Stimulated activated CD8-positive, alpha-beta memory T cell treated with anti-CD3 and anti-CD28 coated beads, Interleukin-12 subunit alpha, Interleukin-12 subunit beta, amount 100 ng/mL, for 1 hour (primary cell): ENCODE measurements at places on chromosomes 12 and 14.

DNA sequence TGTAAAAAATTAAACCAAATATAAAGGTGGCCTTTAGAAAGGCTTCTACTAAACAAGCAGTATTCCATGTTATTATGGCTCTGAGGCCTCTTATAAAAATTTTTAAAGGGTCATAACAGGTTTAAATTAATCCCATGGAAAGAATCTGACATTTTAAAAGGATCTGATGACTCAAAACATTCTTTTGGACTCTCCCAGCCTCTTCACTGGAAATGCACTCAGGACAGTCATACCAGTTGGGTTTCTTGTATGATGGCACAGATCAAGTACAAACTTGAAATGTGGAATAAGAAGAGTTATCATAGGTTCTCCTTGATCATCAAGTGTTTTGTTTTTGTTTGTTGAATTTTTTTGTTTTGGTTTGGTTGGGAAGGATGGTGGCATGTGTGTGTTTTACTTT, 50.8 kb downstream of the PPP2R5E start:
- no peak for DNase-seq

GRCh38 chr12:131616043-131616700, 94.7 kb upstream of the SFSWAP start:
- DNase-seq: no peak

- peak; percentile 1 for DNase-seq
Measured at GRCh38 chr12:21615431-21615830, 10.8 kb upstream of the GYS2 start.

DNA sequence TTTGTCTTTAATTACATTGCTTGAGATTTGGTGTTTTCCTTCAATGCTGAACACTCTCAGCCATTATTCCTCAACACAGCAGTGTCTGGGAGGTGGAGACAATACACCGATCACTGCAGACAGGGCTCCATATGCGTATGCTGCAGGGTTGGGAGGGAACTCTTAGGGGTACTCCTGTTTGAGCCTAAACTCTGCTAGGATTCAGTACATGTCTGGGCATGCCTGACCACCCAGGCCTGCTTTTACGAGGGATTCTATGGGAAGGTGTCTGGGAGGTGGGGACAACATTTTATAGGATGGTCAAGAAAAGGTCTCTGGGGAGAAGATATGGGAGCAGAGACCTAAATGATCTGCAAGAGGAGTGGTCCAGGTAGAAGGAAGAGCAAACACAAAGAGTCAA, 34.3 kb downstream of the DHRS2 start:
- no peak for DNase-seq

DNA sequence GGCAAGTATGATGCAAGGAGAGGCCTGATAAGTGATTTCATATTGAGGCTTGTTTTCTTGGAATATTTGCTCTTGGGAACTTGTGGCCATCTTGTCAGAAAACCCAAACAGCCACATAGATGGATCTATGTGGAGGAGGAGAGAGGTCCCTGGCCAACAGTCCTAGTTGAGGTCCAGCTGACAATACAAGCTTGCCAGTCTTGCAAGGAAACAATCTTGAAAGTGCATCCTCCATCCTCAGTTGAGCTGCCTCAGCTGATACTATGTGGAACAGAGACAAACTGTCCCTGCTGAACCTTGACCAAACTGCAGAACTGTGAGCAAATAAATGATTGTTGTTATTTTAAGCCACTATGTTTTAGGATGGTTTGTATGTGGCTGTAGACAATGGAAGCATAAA, 146.4 kb downstream of the TMX1 start:
- no peak for DNase-seq

GRCh38 chr12:19457561-19457960, 18.3 kb downstream of the AEBP2 start:
- no peak for DNase-seq

DNA sequence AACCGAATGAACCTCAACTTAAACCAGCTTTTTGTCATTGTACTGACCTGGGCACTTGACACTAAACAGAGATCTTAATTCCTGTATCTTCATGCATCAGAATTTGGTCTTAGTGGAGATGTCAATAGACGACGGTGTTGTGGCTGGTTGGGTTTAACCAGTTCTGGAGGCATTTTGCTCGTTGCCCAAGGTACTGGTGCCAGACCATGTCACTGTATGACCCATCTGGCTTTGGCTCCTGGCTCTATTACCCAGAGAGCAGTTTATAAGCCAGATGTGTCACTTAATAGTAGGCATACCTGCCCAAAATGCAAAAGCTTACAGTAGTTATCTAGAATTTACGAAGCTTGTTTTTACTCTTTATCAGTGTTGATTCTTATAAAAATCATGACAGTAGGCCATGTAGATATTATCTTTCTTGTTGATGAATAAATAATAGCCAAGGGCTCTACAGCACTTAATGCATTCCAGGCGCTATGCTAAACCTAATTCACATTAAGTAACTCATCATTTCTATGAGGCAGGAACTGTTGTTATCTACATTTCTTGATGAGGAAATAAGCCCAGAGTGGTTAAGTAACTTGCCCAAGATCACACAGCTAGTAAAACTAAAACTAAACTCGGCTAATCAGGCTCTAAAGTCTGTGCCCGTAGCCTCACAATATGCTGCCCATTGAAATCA, 179.7 kb upstream of the HIF1A start:
- DNase-seq: no peak

DNA sequence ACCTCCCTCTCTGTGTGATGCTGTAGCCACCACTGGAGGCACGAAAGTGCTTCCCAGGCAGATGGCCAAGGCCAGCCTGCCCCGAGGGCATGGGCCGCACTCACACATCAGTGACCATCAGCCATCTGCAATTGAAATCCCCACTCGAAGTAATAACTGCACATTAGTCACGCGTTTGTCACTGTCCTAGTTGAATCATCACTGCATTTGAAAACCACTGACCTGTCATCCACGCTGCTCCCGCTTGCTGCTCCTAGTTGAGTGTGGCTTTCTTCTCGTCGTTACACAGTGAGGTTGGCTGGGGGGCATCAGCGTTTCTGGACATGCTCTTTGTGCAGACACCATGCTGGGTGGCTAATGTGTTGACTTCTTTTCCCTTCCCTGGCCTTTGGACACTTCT, 176.1 kb downstream of the ADGRD1 start:
- no peak for DNase-seq

DNA sequence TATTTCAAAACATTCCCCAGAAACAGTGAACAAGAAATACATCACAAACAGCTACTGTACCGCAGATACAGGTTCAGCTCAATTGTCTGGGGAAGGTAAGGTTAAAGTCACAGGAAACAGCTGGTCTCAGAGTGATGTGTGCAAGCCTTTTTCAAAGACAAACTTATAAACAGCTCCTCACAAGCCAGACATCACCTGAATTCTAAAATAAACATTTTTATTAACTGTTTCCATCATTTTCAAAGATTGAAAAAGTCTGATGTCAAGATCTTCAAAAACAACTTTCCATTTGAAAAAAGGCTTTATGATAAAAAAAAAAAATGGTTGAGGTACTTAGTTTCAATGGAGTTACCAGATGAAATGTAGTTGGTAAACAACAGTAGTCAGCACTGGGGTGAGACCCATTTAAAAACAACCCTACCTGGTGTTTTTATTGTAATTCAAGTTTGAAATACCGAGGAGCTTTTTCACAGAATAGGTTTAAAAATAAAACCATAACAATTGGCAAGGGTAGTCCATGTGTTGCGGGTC, 4.0 kb downstream of the BTG1 start:
- DNase-seq: no peak

DNA sequence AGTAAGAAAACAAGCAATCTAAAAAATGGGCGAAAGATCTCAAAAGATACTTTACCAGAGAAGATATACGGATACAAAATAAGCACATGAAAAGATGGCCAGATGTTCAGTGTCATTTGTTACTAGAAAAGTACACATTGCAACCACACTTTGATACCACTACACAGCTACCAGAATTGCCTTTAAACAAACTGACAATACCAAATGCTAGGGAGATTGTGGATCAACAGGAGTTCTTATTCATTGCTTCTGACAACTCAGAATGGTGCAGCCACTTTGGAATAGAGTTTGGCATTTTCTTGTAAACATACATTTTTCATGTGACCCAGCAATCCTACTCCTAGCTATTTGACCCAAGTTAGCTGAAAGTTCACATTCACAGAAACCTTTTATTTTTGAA, 136.3 kb downstream of the FUT8 start:
- no peak for DNase-seq

DNA sequence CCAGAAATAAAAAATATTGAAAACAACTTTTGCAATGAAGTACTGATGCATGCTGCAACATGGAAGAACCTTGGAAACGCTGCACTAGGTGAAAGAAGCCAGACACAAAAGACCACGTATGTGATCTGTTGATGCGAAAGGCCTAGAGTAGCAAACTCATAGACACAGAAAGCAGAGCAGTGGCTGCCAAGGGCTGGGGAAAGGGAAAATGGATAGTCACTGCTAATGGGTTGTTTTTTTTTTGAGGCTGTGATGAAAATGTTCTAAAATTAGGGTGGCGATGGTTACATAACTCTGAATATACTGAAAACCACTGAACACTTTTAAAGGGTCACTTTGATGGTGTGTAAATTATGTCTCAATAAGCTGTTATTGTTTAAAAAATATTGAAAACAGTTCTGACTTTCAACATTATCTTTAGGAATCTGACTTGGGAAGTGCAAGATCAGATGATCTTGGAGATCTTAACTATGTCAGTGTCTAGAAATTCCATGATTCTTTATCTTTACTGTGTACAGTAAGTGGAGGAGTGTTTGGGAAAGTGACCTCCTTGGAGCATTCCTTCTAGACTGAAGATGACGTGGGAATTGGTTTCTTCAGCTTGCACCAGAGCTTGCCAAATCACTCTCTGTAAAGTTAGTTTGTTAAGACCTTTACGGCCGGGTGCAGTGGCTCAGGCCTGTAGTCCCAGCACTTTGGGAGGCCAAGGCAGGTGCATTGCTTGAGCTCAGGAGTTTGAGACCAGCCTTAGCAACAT, 12.4 kb downstream of the MLXIP start:
- no peak for DNase-seq

DNA sequence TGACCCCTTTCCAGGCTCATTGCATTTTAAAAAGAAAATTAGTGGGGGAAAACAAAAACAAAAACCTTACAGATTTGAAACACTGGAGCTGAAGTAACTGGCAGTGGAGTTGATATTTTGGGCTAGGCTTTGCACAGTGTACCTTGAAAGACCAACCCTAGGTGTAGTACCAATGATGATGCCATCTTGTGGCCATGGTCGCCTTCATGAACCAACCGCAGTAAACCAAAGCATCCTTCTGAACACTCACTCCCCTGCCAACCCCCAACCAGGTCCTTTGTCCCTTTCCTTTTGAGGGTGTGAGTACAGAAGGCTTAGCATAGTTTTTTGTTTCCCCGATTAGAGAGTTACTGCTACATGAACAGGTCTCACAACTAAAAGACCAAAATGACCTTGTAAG, 5.9 kb downstream of the TOMM20L start:
- DNase-seq: no peak

DNA sequence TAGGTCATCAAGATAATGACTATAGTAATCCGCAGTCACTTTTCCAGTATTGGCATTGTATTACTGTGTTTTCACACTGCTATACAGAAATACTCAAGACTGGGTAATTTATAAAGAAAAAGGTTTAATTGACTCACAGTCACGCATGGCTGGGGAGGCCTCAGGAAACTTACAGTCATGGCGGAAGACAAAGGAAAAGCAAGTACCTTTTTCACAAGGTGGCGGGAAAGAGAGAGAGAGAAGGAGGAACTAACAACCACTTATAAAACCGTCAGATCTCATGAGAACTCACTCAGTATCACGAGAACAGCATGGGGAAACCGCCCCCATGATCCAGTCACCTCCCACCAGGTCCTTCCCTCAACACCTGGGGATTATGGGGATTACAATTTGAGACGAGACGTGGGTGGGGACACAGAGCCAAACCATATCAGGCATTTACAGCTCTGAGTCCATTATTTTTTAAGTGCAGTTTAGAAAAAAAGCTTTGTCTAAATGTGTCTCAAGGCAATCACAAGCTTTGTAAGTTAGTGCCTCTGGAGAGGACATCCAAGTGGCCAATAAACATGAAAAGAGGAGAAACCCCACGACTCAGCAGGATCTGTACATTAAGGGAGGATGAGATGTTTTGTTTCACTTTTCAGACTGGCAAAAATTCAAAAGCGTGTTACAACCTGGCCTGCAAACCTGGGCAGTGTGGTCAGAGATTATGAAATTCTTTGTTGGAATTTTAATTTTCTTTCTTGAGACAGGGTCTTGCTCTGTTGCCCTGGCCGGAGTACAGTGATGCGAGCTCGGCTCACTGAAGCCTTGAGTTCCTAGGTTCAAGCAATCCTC, 82.0 kb downstream of the DNAH10 start:
- DNase-seq: no peak

DNA sequence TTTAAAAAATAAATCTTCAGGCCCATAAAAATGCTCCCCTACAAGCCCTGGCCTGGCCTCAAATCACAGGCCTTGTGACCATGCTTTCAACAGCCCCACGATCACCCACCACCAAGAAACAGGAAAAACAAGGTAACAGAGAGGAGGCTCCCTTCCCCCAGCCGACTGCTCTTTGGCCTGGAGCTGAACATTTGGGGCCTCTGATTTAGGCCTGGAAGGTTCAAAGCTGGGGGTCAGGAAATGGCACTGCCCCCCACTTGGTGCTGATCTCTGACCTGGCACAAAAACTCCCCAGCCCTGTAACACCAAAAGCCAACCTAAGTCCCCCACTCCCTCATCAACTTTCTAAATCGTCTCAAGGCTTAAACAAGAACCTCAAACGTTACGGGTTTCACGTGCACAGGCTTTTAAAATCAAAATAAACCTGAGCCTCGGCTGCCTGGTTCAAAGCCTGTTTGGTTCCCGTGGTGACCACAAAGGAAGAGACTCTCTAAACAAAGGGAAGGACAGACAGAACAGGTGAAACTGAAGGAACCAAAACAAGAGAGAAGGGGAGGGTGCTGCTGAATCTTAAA, 9.0 kb downstream of the ACTN1 start:
- no peak for DNase-seq

- DNase-seq: no peak
Measured at GRCh38 chr14:94386085-94387031, 2.0 kb downstream of the SERPINA1 start.

GRCh38 chr12:70660002-70660604, 22.9 kb upstream of the PTPRB start:
- no peak for DNase-seq

GRCh38 chr12:116152268-116152667, 125.2 kb downstream of the MED13L start:
- DNase-seq: no peak

- DNase-seq: no peak
Measured at GRCh38 chr12:57109207-57110103, 1.7 kb downstream of the STAT6 start.

- no peak for DNase-seq
Measured at GRCh38 chr12:11765817-11766794, 116.6 kb downstream of the ETV6 start.

DNA sequence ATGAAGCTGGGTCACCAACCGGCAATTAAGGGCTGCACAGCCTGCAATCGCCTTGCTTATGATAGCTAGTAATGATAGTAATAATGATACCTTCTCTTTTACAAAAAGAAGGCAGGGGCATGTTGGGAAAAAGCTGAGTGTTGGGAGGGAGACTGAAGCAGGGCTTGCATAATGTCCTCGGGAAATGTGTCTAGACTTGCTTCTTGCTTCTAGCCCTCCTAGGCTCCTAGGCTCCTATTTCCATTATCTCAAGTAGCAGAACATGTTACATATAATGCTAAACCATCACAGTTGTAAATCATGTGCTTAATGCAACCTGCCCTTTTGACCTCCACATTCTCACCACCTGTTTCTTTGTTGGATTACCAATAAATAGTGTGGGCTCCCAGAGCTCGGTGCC, 18.7 kb downstream of the RERGL start:
- DNase-seq: no peak
